ENCODE measurements at places on chromosomes 2 and 18. TPM values are rescaled to one million over a fixed set of nuclear protein-coding genes. Genes with fewer than 3 reads are reported as not detected.

TMEFF2 gene
- total RNA-seq: not detected

RAX gene
- total RNA-seq: not detected

FAM110C gene
- total RNA-seq: 0.16 TPM

CRYGC gene
- total RNA-seq: not detected

TSPYL6 gene
- total RNA-seq: not detected

KCNE4 gene
- total RNA-seq: not detected

ST6GAL2 gene
- total RNA-seq: not detected

ALMS1 gene
- total RNA-seq: 21.3 TPM

C2orf66 gene
- 0.32 TPM for total RNA-seq

FOXI3 gene
- total RNA-seq: not detected

CAPN14 gene
- total RNA-seq: not detected

C2orf81 gene
- 1.5 TPM for total RNA-seq

OR6B2 gene
- total RNA-seq: not detected

CHRNG gene
- not detected for total RNA-seq

ZNF514 gene
- 16.3 TPM for total RNA-seq

DES gene
- not detected for total RNA-seq

EFHD1 gene
- total RNA-seq: 6.6 TPM

CD8B gene
- 423 TPM for total RNA-seq

HES6 gene
- 4.7 TPM for total RNA-seq

DYNAP gene
- total RNA-seq: not detected

POLR1A gene
- total RNA-seq: 40.8 TPM

TUBA3E gene
- total RNA-seq: not detected

ZNF804A gene
- total RNA-seq: not detected

RNF144A gene
- total RNA-seq: 87.0 TPM

ALPI gene
- not detected for total RNA-seq
